ENCODE measurements at places on chromosomes 5 and 9.

GRCh38 chr5:158013939-158014338 lies 155.0 kb upstream of the CLINT1 start:
- DNase-seq: no peak

DNA sequence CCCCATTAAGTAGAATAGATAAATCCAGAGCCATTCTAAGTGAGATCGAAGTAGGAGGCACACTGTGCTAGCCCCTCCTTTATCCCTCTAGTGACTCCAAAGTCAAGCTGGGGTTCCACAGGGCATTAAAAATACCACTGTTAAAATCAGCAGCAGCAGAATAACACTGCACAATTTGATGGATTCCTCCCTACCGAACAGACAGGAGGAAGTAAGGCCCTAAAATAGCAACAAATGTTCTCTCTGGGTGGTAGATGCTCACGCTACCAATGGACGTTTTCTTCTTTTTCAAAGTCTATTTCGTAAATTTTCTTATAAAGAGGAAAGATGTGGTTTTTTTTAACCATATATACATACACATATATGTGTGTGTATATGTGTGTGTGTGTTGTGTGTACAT lies 54.4 kb downstream of the FBXW11 start:
- DNase-seq: no peak

GRCh38 chr5:14204785-14205321 lies 61.7 kb downstream of the TRIO start:
- no peak for DNase-seq

DNA sequence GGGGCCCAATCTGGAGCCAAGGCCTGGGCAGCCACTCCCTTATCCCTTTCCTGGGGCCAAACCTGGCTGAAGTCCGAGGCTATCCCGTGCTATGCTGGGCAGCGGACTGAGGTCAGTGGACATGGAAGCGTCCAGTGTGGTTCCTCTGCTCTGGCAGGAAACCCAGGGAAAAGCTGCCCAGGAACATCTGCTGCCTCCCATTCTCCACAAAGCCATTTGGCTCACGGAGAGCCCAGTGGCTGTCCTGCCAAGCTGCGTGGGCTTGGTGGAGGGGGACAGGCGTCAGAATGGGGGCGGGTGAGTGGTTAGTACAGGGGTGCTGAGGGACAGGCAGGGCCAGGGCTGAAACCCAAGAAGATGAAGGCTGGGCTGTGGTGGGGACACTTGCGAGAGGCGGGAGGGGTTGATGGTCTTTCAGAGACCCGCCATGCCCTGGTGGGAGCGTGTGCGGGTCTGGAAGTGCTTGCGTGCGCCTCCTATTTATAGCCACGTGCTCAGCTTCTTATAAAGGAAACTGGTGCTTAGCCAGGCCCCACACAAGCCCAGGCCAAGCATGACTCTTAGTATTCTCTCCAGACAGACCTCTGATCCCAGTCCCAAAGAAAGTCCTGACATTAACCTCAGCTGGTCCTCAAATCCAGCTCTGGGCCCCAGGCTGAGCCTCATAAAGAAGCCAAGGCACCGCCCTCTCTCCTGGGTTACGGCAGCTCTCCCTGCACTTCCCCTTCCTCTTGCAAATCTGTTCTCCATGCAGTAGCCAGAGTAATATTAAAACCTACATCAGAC lies 9.4 kb upstream of the SLC6A7 start:
- DNase-seq: no peak

- no peak for DNase-seq
Observed at GRCh38 chr9:72955126-72955455, 2.2 kb upstream of the ALDH1A1 start.

DNA sequence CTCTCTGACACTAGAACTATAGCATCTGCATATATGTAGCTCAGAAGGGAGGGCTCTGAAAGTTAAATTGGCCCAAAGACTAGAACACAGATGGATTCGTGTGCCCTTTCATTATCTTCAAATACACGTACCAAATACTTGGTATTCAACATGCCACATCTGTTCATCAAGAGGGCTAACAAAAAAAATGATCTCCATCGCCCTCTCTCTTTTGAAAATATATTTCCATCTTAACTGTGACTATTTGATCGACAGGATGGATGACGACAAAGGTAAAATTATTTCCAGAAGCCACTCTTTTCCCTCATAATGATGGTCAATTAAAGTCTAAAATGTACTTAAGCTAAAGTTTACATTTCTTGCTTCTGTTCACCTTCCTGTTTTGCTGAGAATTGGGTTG lies 77.0 kb downstream of the SEMA6A start:
- no peak for DNase-seq
